ENCODE measurements at places on chromosomes 2 and 18. TPM values are rescaled to one million over a fixed set of nuclear protein-coding genes. Genes with fewer than 3 reads are reported as not detected.

HJURP gene
- 84.5 TPM for total RNA-seq

THSD7B gene
- 0.28 TPM for total RNA-seq

MATN3 gene
- total RNA-seq, result 3.6 TPM

HRH4 gene
- not detected for total RNA-seq

INPP5D gene
- 1.7 TPM for total RNA-seq

STPG4 gene
- not detected for total RNA-seq

MC4R gene
- total RNA-seq, result 0.03 TPM

LOXHD1 gene
- 0.07 TPM for total RNA-seq

CROCC2 gene
- not detected for total RNA-seq

RAPGEF4 gene
- 0.69 TPM for total RNA-seq

DNA sequence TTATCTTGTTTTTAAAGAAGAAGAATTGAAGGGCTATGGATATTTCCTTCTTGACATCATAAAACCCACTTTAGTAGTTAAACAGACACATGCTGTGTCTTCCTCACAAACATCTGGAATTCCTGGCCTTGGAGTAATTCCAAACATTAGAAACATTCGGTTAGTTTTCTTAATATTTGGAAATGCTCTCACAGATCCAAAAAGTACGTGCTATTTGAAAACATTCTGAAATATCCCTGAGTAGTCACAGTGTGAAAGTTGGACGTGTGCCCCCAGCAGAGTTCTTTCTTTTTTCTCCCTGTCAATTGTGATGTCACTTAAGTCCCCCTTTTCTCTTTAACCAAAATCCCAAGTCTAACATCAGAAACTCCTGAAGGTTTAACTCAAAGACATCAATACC is 91.3 kb downstream of the ANTXR1 start:
- DNase-seq, result no peak

GRCh38 chr2:113275556-113276215 is 3.0 kb downstream of the PAX8 start:
- DNase-seq, result peak; percentile 56

- no peak for DNase-seq
Measured at GRCh38 chr2:174826051-174826450, 61.8 kb upstream of the CHRNA1 start.

GRCh38 chr2:135839713-135840112 is 2.7 kb upstream of the LCT start:
- no peak for DNase-seq

DNA sequence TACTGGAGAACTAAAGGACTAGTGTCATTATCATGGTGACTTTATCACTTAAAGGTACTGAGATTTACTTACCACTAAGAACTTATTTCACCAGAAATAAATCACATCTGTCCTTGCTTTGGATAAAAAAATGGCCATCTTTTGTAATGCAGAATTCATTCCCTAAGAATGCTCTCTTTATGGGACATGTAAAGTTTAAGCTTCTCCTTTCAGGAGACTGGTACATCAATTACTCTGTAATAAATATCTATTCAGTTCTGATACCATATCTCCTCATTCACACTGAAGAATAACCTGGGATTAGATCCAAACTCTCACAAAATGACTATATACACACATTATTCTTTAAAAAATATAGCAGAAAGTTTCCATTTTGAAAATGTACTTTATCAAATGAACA is 24.4 kb downstream of the TMEM163 start:
- DNase-seq, result no peak

DNA sequence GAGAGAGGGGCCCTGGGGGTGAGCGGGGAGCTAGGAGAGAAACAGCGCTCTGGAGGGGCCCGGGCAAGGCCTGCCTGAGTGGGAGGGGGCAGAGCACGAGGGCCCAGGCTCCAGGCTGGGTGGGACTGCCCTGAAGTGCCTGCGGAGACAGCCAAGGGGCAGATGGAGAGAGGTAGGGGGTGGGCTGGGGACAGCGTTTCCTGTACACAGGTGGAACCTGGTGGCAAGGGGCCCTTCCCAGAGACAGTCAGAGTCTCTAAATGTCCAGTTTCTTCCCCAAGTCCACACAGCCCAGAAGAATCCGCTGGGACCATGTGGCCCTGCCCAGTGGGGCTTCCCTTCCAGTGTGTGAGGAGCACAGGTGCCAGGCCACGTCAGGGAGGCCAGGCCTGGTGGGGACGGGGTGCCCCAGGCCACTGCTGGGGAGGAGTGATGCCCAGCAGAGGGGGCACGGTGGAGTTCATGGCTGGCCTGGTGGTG is 1.7 kb upstream of the GPR35 start:
- DNase-seq, result peak; percentile 62

DNA sequence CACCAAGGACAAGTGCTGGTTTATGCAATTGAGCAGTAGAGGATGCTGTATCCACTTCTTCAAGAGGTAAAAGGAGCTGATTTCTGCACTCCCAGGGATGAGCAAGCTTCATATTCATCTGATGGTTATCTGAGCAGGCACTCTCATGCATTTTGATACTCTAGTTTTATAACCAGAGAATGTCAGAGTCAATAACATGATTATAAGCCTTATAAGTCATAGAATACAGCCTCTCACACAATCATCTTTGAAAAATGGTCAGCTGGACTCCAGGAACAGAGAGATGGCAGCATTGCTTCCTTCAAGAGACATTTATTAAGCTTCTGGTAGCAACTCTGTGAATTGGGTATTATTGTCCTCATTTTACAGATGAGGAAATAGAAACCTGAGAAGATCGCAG is 167.1 kb downstream of the SLC8A1 start:
- DNase-seq, result no peak

DNA sequence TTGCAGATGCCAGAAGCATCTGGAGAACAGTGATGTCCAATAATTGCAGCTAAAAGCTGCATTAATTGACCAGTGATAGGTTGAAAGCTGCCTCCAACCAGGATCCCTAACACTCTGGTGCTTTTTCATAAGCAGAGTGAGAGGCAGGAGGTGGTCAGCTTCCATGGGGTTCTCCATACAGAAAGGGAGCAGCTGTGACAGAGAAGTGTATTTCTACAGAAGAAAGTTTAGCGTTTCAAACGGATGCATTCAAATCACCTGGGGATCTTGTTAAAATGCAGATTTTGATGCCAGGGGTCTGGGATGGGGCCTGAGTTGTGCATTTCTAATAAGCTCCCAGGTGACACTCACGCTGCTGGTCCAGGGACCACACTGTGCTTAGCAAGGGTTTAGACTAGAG is 216.5 kb upstream of the NRP2 start:
- DNase-seq, result peak; percentile 5

- no peak for DNase-seq
Measured at GRCh38 chr2:45983213-45983612, 314.0 kb upstream of the EPAS1 start.

- peak; percentile 45 for DNase-seq
Measured at GRCh38 chr2:28325567-28326468, 66.8 kb upstream of the FOSL2 start.

GRCh38 chr2:212773808-212774339 is 235.3 kb upstream of the ERBB4 start:
- no peak for DNase-seq

DNA sequence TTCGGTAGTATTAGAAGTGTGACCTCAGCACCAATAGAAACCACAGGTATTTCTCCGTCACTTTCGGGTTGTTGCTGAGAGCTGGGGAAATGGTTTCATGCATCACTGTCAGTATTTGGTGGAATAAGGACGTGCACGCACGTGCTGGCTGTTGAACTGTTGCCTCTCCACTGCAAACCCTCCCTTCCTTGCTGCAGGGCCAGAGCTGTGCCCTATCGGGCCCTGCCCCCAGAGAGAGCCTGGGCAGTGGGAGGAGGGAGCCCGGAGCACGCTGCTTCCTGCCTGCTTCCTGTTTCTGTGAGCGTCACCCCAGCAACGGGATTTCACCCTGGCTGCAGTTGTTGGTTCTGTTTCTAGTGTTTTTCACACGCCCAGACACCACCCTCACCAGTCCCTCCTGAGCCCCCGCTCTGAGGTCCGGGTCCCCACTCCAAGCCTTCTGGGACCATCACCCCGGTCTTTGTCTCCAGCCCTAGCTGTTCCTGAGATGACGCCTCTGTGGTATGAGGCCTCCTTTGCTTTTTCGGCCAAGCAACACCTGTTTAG is 47.4 kb downstream of the LRRFIP1 start:
- DNase-seq, result peak; percentile 85

GRCh38 chr18:10188971-10189810 is 265.2 kb upstream of the APCDD1 start:
- DNase-seq, result no peak

DNA sequence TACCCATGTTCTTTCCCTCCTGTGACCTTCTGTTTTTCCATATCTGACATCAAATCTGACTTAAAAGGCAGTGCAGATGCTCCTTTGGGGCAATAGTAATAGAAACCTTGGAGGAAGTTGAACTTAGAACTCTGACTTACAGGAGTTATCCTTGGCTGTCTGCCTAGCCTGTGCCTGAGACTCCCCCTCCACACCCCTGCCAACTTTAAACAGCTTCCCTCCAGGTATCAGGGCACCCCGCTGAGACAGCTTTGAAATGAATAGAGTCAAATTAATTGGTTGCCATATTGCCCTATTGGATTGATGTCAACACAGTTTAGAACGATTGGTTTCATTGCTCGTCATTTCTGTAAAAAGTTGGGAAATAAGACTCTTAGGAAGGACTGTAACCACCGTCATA is 322.0 kb downstream of the PRKCE start:
- peak; percentile 34 for DNase-seq

DNA sequence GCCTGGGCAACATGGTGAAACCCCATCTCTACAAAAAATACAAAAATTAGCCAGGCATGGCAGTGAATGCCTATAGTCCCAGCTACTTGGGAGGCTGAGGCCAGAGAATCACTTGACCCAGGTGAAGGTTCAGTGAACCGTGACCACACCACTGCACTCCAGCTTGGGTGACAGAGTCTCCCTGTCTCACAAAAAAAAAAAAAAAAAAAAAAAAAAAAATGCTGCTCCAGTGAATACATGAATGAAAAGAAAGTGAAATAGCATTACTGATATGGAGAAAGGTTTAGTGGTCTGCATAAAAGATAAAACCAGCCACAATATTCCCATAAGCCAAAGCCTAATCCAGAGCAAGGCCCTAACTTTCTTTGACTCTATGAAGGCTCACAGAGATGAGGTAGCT is 44.5 kb downstream of the METTL8 start:
- DNase-seq, result no peak

GRCh38 chr2:20193185-20193584 is 31.7 kb downstream of the SDC1 start:
- no peak for DNase-seq

- peak; percentile 82 for DNase-seq
Measured at GRCh38 chr2:240469239-240469636, 33.8 kb downstream of the GPC1 start.

DNA sequence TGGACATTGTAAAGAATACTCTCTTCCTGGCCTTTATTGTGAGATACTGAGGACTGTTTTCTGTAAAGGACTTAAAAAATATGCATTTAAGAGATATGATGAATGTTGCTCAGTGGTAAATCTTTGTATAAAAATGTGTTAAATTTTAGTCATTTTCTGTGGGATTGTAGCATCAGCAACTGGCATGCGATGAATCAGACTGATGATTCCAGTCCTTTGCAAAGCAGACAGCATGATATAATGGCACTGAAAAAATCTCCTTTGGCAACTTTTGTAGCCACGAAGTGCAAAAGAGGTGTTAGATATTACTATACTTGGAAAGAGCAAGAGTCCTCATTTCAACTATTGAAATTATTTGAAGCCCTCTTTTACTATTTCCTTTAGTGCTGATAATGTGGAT is 678.7 kb downstream of the PLCL1 start:
- no peak for DNase-seq

- DNase-seq, result no peak
Measured at GRCh38 chr2:28366496-28367282, 26.0 kb upstream of the FOSL2 start.

GRCh38 chr18:21513292-21513691 is 87.2 kb downstream of the ESCO1 start:
- no peak for DNase-seq

GRCh38 chr2:165624470-165624800 is 154.9 kb downstream of the CSRNP3 start:
- DNase-seq, result no peak

DNA sequence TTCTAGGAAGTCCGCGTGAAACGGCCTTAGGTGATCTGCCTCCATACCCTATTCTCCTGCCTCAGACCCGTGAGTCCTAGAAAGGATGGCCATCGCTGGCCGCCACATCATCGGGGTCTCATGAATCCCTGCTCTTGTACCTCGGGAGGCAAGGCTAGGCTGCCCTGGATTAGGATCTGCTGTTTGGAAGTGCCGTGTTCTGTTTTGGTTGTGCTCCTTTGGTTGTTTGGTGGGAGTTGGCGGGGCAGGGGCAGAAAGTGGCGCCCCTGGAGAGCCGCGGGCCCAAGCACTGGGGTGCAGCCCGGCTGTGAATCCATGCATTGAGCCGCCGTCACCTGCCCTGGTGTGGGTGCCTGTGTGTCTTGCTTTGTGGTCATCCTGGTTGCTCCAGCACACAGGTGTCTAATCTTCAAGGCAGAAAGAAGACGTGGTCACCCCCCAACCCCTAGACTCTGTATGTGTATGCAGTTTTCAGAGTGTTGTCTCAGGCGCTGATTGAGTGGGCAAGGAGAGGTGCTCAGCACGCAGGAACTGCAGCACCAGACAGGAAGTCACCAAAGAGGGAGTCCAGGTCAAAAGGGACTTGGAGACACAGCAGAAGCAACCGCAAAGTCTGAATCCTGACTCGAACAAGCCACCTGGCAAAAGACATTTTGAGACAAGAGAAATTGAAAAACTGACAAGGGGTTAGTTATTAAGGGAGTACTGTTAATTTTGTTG is 80.0 kb upstream of the LDLRAD4 start:
- DNase-seq, result no peak

DNA sequence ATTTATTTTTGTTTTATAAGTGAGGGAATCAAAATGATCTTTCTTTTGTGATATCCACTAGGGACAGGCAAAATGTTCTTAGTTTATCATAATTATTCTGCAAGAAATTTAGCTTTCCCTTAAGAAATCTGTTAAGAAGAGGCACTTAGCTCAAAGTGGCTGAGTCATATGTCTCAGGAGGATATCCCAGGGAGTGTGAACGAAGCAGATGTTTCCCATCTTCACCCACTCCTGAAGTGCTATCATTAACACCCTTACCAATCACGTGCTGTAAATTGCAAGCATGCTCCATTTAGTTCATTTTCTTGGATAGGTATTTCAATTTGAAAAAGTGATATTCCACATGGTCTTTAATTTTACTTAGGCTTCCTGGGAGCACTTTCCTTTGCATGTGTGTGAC is 774.3 kb upstream of the TMEFF2 start:
- DNase-seq, result peak; percentile 2

DNA sequence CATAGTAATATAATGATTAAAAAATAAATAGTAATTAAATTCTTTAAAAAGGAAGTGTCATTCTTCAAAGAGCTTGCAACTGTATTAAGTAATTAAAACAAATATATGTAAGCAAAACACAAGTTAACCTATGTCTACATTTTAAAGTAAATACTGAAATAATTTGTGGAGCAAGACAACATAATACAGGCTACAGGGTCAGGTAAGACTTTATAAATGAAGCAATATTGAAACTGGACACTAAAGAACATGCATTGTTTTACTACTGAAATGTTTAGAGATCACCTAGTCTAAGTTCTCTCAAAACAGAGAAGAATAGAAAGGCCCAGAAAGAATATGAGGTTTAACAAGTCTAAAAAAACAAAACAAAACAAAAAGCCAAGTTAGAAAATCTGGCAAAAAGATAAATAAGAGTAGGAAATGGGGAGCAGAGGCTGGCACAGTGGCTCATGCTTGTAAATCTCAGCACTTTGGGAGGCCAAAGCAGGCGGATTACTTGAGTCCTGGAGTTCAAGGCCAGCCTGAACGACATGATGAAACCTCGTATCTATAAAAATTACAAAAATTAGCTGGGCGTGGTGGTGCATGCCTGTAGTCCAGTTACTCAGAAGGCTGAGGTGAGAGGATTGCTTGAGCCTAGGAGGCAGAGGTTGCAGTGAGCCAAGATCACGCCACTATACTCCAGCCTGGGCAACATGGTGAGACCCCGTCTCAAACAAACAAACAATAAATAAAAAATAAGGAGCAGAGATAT is 34.4 kb downstream of the VPS54 start:
- no peak for DNase-seq

Data from H7 (cell line).